ENCODE measurements at places on chromosomes 1 and 21.

DNA sequence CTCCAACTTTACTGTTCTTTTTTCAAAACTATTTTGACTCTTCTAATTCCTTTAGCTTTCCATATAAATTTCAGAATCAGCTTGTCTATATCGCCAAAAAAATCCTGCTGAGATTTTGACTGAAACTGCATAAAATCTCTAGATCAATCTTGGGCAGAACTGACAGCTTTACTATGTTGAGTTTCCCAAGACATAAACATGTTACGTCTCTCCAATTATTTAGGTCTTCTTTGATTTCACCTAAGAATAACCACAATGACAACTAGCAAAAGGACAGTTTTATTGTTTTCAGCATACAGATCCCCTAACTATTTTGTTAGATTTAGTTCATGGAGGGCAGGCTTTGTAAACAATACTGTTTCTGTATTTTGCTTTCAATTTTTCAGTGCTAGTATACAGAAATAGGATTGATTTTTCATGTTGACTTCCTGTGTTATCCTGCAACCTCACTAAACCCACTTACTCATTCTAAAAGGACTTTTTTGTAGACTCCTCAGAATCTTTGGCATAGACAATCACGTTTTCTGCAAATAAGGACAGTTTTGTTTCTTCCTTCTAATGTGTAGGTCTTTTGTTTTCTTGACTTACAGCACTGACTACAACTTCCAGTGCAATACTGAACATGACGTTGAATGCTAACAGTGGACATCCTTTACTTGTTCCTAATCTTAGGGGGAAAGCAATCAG, 63.4 kb downstream of the NPHP4 start:
- DNase-seq: no peak
- no peak overlapping the region for H3K4me3 ChIP-seq
- H3K27ac ChIP-seq: no peak overlapping the region
- peaks cover 3% of the 10 kb centered on the region for H3K4me1 ChIP-seq

GRCh38 chr1:94727846-94728715, 92.1 kb upstream of the SLC44A3 start:
- H3K4me3 ChIP-seq: no peak overlapping the region
- no peaks in the 10 kb centered on the region for H3K27me3 ChIP-seq
- DNase-seq: peak; percentile 57
- H3K27ac ChIP-seq: no peak overlapping the region

DNA sequence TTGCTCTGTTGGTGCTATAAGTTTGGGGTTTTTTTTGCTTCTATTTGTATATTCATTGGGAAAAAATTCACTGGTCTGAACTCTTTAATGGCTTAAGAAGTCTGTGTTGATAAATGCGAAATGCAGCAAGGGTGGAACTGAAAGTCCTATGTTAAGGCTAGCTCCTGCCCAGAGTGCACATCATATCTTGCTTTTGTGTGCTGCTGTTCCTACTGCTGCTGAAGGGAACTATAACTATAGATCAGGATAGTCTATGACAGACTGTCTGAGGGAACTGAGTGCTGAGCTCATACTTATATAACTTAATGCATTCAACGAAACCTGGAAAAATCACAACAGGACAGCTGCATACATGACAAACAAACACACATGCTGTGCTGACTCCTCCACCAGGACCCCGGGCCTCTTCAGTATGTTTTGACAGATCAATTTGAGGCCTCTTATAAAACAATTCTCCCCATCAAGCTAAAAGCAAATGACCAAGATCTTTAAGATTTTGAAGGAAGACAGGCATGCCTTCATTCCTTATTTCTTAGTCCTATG, 1031.5 kb upstream of the ADGRL2 start:
- no peak overlapping the region for H3K4me3 ChIP-seq
- no peaks in the 10 kb centered on the region for H3K36me3 ChIP-seq
- DNase-seq: no peak

DNA sequence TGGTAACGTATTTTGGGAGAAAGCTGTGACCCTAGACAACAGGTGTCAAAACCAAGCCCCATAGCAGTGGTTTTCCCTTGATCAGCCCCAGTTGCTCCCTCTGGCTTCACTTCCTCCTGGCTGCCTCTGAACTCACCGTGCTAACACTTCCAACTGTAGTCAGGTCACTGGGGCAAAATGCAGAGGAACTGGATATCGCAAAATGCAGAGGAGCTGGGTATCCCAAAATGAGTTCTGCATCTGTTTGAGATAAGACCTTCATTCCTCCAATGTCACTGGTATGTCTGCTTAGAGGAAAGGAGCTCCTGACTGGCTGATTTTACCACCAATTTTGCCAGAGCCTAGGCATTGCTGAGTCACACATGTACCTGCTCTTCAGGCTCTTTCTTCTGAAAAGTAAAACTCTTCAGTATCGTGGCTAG, 19.6 kb upstream of the TACSTD2 start:
- DNase-seq: no peak
- H3K27ac ChIP-seq: no peak overlapping the region
- no peaks in the 10 kb centered on the region for H3K27me3 ChIP-seq
- no peaks in the 10 kb centered on the region for H3K36me3 ChIP-seq
- no peaks in the 10 kb centered on the region for H3K4me1 ChIP-seq
- H3K4me3 ChIP-seq: no peak overlapping the region

- no peak for DNase-seq
- no peaks in the 10 kb centered on the region for H3K36me3 ChIP-seq
- no peak overlapping the region for H3K4me3 ChIP-seq
- no peaks in the 10 kb centered on the region for H3K4me1 ChIP-seq
Measured at GRCh38 chr21:38083535-38083934, 167.3 kb upstream of the KCNJ6 start.

- H3K27me3 ChIP-seq: no peaks in the 10 kb centered on the region
- no peaks in the 10 kb centered on the region for H3K4me1 ChIP-seq
- DNase-seq: peak; percentile 92
- H3K4me3 ChIP-seq: no peak overlapping the region
Measured at GRCh38 chr1:171644805-171645483, 7.5 kb downstream of the MYOC start.

DNA sequence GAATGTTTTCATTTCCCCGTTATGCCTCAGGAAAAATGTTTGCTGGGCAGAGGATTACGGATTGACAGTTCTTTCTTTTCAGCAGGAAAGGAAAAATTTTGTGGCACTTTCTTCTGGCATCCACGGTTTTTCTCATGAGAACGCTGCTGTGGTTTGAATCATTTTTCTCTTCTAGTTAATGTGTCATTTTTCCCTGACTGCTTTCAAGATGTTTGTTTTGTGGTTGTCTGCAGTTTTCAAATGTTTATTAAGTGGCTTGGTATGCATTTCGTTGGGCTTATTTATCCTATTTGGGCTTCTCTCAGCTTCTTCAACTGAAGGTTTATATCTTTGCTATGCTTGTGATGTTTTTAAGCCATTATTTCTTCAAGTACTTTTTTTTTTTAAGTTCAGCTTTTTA, 359.0 kb downstream of the RGS7 start:
- H3K4me1 ChIP-seq: no peaks in the 10 kb centered on the region
- peaks cover 5% of the 10 kb centered on the region for H3K27me3 ChIP-seq
- no peak overlapping the region for H3K27ac ChIP-seq
- no peaks in the 10 kb centered on the region for H3K36me3 ChIP-seq
- H3K4me3 ChIP-seq: no peak overlapping the region

GRCh38 chr1:38029685-38030511, 16.7 kb downstream of the POU3F1 start:
- DNase-seq: peak; percentile 85
- peaks cover 11% of the 10 kb centered on the region for H3K36me3 ChIP-seq

GRCh38 chr1:151832318-151832980, 847 bp upstream of the RORC start:
- no peak overlapping the region for H3K4me3 ChIP-seq
- peaks cover 7% of the 10 kb centered on the region for H3K27me3 ChIP-seq
- no peaks in the 10 kb centered on the region for H3K4me1 ChIP-seq
- H3K36me3 ChIP-seq: no peaks in the 10 kb centered on the region
- H3K27ac ChIP-seq: no peak overlapping the region

DNA sequence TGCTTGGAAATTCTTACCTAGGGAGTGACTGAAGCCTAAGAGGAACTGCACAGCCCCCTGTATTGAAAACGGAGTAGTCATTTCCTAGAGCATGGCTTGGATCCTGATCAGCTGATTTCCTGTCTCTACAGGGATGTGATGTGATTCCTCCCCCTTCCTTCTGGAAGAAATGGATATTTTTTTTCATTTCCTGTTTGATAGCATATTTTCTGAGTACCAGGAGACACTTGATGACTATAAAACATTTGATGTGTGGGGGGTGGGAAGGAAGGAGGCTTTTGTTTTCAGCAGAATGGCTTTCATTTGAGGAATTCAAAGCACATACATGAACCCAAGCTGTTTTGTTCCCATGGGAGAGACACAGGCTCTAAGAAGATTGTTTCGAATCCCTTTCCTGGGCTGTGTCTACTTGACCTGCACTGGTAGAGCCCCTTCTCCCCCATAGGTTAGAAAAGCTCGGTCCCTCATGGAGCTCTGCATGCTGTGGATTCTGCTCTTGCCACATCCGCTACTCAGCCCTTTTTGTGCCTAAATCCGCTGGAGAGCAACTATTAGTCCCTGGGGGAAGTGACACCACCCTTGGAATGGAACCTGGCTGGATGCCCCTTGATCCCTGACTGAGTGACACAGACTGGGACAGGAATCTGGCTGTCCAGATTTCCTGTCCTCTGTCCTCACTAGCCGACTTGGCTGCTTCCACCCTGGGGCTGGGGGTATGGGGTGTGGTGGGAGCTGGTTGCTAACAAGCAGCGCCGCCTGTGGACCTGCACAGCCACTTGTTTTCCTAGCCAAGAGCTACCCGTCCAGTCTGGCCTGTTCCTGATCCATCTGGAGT, 71.8 kb upstream of the MACF1 start:
- H3K27ac ChIP-seq: peak overlapping the region; percentile 87
- H3K27me3 ChIP-seq: no peaks in the 10 kb centered on the region
- H3K36me3 ChIP-seq: no peaks in the 10 kb centered on the region
- peak overlapping the region; percentile 20 for H3K4me3 ChIP-seq
- DNase-seq: peak; percentile 93

DNA sequence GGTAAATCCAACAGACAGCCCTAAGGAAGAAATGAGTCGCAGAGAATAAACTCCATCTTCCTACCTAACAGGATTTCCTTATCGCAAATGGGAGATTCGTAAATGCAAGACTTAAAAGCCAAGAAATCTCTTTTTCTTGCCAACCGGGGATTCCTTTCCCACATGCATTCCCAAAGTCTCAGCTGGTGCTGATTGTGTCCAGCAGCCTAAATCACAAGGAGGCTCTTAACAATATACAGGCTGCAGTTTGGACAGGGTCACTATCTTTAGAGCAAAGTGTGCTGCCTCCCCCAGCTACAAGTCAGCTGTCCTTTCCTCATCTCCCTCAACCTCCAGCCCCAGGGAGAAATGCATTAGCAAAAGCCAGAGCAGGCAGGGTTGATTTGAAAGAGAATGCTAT, 189.8 kb upstream of the PLXNA2 start:
- no peak overlapping the region for H3K27ac ChIP-seq
- peaks cover 27% of the 10 kb centered on the region for H3K27me3 ChIP-seq
- no peak for DNase-seq
- no peak overlapping the region for H3K4me3 ChIP-seq

DNA sequence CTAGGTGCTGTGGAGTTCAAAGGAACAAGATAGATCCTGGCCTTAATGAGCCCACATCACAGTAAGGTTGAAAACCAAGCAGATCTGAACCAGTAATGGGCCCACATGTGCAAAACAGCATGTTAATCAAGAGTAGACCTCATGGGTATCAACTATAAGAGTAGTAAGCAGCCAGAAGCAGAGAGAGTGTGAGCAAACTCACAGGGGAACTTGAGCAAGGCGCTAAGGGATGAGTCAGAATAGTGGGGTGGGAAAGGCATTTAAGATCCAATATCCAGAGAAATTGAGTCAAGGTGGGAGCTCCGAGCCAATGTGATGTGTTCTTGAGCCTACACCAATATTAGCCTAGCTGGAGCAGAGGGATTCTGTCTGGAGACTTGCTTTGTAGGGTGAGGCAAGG, 52.4 kb upstream of the GJA5 start:
- H3K27me3 ChIP-seq: no peaks in the 10 kb centered on the region
- H3K4me3 ChIP-seq: no peak overlapping the region
- no peaks in the 10 kb centered on the region for H3K36me3 ChIP-seq
- DNase-seq: no peak
- H3K4me1 ChIP-seq: no peaks in the 10 kb centered on the region

DNA sequence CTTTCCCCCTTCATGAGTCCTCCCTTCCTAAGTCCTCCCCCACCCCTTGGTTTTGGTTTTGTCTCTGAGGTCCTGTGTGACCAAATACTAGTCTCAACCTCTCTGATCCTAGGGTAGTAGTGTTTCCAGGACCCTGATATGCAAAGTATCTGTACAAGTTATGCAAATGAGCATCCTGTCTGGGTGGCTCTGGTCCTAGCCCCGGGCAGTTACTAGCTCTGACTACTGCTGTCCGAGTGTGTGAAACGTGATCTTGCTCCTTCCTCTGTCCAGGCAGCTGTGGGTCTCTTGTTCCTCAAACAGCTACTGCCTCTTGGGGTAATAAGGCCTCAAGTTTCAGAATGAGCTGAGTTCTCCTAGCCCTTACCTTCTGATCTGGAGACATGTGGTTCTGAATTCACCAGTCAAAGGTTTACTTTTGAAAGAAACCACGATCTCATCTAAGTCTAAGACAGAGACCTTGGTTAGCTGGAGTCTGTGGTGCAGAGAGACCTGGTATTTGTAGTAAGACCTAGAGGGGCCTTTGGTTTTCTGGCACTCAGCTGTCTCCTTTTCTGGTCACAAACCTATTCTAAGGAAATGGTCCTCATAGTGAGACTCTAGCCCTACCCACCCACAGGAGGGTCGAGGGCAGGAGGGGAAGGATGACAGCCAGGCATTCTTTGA, 31.0 kb upstream of the IL19 start:
- H3K4me1 ChIP-seq: no peaks in the 10 kb centered on the region
- no peak overlapping the region for H3K27ac ChIP-seq
- no peak overlapping the region for H3K4me3 ChIP-seq
- no peaks in the 10 kb centered on the region for H3K27me3 ChIP-seq
- DNase-seq: no peak

DNA sequence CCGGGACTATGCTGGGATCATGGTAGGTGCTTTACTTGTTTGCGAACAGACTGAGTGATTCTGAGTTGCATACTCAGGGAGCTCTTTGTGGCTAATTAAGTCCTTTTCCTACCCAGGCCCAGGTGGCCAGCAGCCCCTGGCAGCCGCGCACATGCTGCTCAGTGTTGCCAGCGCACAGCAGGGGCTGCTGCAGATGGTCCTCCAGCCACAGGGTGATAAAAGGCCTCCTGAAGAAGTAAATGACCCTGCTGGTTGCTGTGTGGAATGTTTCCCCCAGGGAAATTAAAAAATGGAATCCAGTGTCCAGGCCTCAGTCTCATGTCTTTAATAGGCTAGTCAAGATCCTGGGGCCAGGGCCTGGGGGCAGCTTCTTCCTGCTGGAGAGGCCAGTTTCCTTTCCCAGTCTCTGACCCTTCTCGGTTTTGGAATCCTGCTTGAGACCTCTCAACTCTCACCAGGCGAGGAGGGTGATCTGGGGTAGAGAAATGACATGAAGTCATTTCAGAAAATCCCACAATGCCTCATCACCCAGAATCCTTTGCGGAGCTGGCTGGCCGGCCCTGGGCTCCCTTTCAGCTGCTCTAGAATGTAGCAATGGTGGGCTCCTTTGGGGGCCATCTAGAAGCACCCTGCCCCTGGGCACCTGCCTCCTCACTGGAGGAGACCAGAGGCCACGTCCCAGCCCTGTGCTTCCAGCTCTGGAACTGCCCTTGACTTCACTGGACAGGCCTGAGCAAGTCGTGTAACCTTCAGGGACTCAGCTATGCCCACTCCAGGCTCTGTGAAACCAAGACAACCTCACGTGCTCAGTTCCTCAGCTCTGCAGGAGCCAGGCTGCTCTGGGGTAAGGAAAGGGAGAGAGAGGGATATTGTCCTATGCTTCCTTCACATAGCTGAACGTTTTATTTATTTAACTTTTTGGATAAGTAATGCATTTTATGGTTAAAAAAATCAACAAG, 131.4 kb downstream of the MRPS6 start:
- H3K36me3 ChIP-seq: no peaks in the 10 kb centered on the region
- peak overlapping the region; percentile 17 for H3K27ac ChIP-seq
- peaks cover 33% of the 10 kb centered on the region for H3K4me1 ChIP-seq
